MV-4-11 (cell line): ENCODE measurements at places on chromosomes 16 and 17.

DNA sequence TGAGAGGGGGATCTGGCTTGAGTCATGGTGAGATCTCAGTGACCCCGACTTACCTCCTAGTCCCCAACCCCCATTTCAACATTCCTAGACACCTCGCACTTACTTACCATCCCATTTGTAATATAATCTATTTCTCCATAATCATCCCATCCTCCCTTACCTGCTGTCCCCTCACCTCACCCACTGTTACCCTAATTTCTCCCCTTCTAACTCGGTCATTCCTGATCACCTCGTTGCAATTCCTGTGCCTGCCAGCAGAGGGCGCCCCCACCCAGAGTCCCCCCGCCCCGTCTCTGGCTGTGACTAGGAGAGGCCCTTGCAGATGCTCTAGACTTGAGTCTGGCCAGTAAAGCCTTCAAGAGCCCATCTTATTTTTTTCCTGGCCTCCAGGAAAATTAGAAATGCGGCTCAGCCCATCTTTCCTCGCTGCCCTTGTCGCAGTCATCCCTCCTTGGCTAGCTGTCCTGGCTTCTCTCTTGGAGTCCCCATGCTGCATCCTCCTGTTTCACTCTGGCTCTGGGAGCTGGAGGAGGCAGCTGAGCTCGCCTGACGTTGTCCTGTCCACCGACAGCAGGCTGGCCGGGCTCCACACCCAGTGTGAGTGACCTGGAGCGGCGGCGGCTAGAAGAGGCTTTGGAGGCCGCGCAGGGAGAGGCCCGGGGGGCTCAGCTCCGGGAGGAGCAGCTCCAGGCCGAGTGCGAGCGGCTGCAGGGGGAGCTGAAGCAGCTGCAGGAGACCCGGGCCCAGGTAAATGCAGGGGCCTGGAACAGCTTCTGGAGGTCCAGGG lies 5.0 kb downstream of the TBKBP1 start:
- DNase-seq, result peak; percentile 45

DNA sequence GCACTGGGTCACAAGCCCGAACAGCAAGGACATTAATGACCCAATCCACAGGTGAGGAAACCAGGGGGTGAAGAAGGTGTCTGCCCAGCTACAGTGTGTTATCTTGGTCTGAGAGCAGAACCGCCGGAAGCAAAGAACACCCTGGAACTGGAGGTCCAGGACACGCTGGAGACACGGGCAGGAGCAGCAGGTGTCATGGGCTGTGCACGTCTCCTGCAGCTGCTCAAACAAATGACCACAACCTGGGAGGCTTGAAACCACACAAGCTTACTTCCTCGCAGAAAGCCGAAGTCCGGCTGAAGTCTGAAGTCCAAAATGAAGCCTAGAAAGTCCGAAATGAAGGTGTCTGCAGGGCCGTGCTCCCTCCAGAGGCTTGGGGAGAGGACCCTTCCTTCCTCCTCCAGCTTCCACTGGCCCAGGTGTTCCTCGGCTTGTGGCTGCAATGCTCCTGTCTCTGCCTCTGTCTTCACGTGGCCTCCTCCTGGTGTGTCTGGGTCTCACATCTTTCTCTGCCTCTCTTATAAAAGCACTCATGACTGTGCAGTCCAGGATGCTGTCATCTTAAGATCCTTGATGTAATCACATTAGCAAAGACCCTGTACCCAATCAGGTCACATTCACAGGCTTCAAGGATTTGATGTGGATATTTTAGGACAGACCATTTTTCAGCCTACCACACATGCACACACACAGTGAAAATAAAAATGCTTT lies 351.2 kb downstream of the C16orf95 start:
- no peak for DNase-seq

DNA sequence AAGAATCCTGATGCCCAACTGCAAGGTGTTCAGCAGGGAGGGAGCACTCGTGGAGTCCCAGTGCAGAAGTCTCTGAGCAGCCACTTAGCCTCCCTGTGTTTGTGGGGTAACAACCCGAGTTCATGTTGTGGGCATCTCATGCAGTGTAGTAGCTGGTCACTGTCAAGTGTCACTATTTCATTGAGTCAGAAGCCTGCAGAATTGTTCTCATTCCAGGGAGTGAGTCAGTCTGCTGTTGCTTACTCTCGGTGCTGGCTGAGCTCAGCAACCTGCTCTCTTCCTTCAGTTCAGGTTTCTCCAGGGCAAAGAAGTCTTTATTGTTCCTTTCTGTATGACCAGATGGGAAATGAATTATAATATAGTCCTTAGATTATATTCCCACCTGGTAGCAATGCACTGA lies 24.1 kb downstream of the HMOX2 start:
- DNase-seq, result no peak

DNA sequence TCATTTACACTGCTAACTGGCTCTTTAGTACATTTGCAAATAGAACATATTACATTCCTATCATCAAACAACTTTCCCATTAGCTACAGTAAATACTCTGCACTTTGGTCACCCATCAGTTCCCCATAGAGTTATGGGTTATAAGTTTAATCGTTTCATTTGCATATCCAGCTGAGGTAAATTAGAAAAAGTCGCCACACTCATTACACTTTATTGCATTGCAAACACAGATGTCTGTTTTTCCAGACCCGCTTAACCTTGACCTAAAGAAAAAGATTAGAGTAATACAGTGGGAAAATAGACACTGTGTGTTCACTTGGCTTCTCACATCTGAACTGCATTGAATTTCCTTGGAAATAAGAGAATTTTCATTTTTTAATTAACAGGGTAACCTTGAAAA lies 213.1 kb upstream of the PSMD7 start:
- no peak for DNase-seq

DNA sequence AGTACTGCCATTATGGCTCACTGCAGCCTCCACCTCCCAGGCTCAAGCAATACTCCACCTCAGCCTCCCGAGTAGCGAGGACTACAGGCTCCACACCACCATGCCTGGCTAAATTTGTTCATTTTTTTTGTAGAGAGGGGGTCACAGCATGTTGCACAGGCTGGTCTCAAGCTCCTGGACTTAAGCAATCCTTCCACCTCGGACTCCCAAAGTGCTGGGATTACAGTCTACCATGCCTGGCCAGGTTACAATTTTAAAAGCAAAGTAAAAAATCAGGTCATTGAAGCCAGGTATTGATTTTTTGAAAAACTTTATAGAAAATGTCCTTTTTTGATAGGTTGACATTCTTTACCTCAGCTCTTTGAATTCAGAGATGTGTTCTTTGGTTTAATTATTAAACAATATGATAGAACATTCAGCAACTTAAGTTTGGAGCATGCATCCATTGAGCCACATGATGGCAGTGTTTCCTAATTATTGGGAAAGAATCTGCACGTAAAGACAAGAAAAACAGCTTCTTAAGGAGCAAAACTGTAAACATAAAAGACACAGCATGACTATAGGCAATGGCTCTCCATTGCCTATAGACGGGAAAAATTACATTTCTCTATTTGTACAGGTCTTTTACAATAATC lies 1.7 kb upstream of the SLC16A11 start:
- DNase-seq, result peak; percentile 70

DNA sequence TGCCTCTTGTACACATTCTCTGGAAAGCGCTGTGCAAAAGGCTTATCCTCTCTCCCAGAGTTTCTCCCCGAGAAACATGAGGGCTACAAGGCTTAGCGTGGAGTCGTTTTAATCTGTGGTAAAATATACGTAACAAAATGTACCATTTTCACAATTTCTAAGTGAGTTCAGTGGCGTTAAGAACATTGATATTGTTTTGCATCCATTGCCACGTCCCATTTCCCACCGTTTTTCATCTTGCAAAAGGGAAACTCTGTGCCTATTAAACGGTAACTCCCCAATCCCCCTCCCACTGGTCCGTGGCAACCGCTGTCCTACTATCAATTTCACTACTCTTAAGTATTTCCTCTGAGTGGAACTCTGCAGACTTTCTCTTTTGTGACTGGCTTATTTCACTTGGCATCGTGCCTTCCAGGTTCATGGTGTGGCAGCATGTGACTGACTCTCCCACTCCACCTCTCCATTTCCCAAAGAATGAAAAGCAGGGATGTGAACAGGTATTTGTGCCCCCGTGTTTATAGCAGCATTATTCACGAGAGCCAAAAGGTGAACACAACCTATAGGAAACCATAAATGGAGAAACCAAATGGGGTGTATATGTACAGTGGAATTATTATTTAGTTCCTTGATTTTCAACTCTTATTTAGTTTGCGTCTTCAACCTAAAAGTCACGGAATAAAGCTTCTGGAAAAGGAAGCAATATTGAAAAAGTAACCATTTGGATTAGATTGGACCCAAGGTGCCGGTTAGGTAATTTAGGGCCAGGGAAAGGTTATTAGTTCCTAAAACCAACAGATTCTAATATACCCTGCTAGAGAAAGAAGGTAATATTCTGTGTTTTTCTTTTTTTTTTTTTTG lies 1.1 kb upstream of the USP32 start:
- peak; percentile 81 for DNase-seq

GRCh38 chr17:64005734-64006167 lies 7.6 kb downstream of the PRR29 start:
- no peak for DNase-seq

- DNase-seq, result no peak
Measured at GRCh38 chr17:45828582-45829133, 16.0 kb upstream of the SPPL2C start.

GRCh38 chr16:68005211-68005610 lies 5.9 kb upstream of the DPEP2 start:
- no peak for DNase-seq

DNA sequence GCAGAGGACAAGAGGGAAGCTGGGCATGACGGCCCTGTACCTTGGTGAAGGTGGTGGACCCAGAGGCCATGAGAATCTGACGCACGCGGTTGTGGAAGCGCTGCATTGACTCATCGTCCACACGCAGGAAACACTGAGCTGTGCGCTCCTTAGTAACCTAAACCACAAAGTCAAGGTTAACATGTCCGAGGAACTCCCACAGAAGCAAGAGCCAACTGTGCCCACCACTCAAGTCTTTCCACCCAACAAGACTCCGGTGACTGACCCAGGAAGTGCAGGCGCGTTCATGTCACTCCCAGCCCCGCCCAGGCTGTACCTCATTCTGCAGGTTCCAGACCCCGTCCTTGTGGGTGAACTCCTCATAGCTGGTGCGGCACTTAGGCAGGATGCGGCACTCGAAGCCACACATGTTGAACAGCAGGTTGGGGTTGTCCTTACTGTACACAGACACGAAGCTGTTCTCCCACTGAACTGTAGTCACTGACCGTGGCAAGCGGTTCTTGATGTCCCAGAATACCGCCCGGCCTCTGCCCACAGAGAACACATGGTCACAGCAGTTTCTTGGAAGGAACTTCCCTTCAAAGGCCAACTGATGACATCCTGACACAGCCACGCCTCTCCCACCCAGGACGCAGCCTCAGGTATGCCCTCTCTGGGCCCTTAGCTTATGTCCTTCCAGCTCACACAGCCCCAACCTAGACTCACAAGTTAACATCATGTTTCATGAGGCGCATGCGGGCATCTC lies 11.5 kb downstream of the PRPF8 start:
- DNase-seq, result peak; percentile 22

DNA sequence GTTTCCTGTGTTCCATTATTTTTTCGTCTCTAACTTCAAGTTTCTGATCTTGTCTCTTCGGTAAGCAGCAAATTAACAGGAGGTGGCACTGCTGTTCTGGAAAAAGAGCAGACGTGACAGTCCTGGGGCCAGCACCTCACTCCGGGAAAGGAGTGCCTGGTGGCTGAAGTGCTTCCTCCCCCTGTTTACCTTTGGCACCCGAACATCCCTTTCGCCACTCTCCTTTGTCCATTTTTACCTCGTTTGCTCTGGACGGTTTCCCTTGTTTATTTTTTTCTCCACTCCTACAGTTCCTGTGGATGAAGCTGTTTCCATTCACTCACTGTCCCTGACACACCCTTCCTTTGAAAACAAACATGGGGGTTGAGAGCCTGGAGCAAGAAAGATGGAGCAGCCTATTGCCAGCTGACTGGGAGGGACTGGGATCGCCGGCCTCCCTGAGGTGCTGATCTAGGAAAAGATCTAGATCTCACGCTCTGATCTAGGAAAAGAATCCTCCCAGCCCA lies 12.6 kb downstream of the SAP30BP start:
- no peak for DNase-seq

GRCh38 chr16:81293909-81294802 lies 20.6 kb upstream of the GAN start:
- DNase-seq, result no peak

GRCh38 chr17:17124341-17124740 lies 81.8 kb downstream of the PLD6 start:
- no peak for DNase-seq

DNA sequence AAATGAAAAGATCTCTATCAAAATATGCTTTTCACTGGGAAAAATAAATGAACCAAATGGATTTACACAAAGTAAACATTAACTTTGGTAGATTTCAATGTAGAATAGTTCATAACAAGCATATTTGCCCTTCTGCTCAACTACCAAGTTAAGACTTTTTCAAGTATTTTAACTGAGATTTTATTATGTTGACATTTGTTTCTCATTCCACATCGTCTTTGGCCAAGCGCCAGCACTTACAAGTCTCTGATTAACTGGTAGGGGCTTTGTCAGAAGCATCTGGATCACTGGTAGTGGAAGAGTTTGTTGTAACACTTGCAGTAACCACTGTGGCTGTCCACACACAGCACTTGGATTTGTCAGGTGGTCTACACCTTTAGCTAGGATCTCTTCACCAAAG lies 22.9 kb downstream of the SLFN12L start:
- no peak for DNase-seq

- no peak for DNase-seq
Measured at GRCh38 chr17:5825717-5826330, 241.5 kb upstream of the NLRP1 start.

GRCh38 chr17:82864713-82865248 lies 25.0 kb upstream of the ZNF750 start:
- DNase-seq, result no peak

DNA sequence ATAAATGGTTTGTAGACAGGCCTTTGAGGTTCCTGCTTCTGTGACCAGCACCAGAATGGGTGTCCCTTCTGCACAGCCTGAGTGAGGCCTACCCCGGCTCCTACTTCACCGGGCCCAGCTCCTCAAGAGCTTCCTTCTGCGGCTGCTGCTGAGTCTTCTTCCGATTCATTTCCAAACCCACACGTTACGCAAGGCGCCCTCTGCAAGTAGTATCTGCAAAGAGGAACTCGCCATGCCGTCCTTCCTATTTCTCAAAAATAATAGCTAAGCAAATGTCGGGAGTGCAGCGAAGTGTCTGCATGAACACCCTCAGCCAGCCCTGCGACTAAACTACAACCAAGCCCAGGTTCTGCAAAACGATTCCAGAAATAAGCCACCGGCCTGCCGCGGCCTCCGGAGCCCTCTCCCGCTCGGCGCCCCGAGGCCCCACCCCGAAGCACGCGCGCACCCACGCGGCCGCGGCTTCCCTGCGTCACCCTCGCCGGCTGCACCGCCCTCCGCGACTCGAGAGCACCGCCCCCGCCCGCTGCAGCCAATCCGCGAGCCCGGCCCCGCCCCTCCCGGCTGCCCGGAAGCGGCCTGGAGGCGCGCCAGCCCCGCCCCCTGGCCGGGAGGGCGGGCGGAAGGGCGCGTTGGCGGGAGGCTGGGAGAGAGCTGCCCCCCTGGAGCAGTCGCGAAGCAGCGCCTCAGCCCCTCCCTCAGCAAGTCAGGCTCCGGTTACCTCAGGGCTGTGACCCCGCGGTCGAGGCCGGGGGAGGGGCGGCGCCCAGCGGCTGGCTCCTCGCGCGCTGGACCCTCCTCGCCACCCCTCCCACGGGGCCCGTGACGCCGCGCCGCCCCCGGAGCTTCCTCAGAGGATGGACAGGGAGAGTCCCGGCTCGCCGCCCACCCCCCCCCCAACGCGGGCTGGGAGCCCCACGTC lies 8.3 kb downstream of the MNT start:
- peak; percentile 93 for DNase-seq
